ENCODE measurements at places on chromosomes 4 and X.

DNA sequence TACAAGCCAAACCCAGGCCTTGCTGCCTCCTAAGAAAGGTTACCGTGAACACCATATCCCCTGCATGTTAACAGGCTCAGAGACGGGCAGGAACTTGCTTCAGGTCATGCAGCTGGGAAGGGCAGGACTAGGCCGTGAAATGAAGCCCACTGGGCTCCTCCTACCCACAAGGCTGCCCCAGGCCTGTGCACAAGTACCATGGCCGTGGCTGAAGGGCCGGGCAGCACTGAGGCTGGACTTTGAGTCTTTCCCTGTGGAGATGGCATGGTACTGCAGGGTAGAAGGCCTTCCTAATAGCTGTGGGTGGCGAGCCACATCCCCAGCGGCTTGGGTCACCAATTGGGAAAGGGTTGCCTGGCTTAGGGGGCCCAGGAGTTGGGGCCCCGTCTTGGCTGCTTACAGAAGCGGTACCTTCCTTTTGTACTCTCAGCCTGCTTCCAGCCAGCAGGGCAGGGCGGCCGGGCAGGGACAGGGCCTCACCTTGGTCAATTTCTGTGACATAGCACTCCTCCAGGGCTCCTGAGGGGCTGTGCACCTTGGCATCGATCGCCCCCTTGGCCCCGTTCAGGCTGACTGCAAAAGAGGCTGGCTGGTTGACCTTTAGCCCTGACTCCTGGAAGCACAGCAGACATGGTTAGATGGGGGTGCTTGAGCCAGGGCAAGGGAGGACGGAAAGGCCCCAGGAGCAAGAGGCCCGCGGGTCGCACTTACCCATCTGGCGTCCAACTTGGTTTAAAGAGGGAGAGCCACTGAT, 23.8 kb downstream of the FLNA start:
- DNase-seq: no peak

GRCh38 chrX:133513123-133513522, 97.8 kb upstream of the GPC4 start:
- DNase-seq: no peak

- no peak for DNase-seq
Observed at GRCh38 chr4:8350841-8351461, 81.4 kb downstream of the HTRA3 start.

DNA sequence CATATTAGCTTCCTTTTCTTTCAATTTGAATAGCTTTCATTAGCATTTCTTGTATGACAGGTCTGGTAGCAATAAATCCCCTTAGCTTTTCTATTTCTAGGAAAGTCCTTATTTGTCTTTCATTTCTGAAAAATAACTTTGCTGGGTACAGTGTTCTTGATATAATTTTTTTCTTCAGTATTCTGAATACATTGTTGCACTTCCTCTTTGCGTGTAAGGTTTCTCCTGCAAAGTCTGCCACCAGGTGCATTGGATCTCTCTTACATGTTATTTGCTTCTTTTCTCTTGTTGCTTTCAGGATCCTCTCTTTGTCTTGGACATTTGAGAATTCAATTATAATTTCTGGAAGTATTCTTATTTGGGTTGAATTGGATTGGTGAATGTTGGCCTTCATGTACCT, 663.7 kb downstream of the GRXCR1 start:
- DNase-seq: no peak

- DNase-seq: no peak
Observed at GRCh38 chr4:55118397-55118796, 7.0 kb downstream of the KDR start.

DNA sequence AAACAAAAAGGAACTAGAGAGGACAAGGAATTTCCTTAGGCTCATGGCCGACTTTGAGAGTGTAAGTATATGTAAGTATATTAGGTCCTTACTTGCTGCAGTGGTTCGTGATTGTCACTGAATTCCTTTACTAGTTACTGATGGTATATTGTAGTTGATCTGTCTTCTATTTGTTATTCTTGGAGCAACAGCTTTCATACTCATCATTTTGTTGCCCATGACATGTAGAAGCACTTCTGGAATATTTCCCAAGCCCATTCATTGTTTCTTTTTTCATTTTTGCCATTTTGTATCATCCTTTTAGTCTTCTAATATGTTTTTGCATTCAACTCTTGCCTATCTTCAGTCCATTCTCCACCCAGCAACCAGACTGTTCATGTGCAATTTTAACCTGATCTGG, 170.0 kb downstream of the ARHGAP10 start:
- DNase-seq: no peak

GRCh38 chr4:84952004-84952403, 14.5 kb downstream of the WDFY3 start:
- no peak for DNase-seq

DNA sequence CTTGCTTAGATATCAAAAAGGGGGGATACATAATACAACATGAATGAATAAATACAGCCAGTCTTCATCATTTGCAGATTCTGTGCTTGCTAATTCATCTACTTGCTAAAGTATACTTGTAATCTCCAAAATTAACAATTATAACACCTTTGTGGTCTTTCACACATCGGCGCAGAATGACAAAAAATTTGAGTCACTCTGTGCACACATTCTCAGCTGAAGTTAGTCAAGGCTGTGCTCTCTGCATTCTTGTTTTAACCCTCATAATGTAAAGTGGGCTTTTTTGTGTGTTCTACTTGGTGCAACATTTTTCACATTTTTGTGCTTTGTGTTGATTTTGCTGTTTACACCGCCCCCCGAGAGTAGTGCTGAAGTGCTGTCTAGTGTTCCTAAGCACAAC, 65.8 kb upstream of the GPRIN3 start:
- no peak for DNase-seq

DNA sequence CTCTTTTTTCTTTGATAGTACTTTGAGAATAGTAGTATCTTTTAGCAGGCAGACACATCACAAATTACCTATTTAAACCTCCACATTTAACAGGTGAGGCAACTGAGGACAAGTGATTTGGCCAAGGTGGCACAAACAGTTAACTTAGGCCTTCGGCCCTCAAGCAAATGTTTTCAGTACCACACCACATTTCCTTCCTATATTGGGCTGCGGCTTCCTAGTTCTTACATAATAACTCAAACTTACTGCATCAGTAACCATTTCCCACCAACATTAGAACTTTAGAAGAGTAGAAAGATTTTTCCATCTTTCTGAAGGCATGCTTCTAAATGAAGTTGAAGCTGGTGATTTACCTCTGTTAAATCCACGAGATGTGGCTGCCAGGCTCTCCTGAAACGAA, 63.2 kb upstream of the SLC4A4 start:
- DNase-seq: no peak

DNA sequence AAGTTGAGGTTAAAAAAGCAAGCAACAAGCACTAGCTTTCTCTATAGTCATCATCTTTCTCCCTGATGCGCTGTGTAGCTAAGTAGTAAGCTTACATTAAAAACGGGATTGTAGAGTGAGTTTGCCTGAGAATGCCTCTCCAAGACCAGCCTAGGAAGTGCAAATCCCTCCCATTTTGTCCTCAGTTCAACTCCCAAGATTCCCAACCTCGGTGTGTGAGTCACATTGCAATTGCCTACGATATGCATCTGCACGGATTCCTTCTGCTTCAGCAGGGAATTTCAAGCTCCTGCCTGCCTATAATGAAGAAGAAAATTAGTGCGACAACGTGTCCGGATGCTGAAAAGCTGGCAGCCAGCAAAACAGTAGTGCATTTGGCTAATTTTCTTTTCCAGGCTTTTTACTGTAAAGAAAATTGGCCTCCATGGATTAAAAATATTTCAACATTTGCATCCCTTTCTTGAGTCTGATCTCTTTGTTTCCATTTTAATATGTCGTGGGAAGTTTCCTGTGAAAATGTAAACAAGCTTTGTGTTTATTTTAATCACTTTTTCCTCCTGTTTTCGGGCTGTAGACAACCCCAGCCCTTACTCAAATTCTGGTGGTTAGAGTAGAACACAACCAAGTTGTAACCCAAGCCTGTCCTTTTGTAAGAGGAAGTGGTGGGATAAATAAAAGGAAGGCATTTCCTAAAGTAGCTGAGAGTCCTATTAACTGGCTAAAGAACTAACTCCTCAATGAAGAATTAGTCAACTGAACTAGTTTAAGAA, 58.4 kb upstream of the TET2 start:
- no peak for DNase-seq

- DNase-seq: no peak
Observed at GRCh38 chr4:1797861-1798579, 4.9 kb downstream of the FGFR3 start.

DNA sequence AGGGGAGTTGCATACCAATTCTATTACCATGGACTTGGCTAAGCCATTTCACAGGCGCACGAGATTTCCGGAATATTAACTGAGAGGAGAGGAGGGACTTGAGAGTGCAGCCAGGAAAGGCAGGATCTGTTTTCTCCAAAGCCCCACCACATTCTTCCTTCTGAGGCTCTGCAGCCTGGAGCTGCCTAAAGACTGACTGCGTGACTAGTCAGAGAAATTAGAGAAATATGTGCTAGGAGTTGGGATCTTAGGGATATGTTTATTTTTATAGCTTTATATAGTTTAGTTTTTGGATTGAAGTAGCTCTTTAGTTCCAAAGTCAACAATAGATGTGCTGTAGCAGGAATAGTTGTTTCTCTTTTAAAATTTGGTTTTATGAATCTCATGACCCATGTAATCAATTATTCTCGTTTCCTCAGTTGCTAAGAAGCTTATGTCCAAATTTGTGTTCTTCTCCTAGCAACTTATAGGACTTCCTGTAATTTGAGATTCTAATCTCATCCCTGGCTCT, 300.1 kb upstream of the DDX53 start:
- no peak for DNase-seq

DNA sequence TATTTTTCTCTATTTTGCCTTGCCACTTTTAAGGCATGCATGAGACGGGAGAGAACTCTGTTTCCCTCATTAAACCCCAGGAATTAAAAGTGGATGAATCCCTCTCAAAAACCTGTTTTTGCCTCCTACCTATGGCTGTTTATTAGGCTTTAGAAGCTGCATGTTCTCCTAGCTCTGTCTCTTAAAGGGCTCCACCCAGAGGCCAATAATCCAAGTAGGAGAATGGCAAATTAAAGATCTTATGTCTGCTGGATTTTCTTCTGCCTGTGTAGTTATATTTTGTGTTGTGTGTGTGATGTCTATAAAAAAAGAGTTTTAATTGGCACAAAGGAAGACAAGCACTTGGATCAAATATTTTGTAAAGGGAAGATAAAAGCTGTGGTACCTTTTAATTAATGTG, 32.4 kb downstream of the MAGEC1 start:
- DNase-seq: no peak

GRCh38 chr4:85682391-85682790, 207.4 kb downstream of the ARHGAP24 start:
- no peak for DNase-seq

DNA sequence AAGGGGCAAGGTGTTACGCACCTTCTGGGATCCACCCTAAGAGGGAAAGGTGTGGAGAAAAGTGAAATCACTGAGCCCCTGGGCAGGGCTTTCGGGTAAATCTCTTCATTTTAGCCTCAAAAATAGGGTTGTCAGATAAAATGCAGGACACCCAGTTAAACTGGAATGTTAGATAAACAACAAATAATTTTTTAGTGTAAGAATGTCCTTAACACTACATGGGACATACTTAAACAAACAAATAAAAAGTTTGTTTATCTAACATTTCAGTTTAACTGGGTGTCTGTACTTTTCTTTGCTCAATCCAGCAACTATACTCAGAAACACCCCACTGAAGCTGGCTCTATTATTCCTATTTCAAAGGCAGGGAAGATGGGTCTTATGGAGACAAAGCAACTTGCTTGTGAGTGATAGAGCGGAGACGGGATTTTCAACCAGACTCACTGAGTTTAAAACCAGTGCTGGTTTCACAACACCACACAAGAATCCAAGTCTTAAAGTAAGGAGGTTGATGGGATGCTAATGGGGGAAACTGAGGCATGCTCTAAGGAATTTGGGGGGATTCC, 144.8 kb upstream of the RBPJ start:
- no peak for DNase-seq

- no peak for DNase-seq
Observed at GRCh38 chr4:142307857-142308256, 538.2 kb downstream of the INPP4B start.

DNA sequence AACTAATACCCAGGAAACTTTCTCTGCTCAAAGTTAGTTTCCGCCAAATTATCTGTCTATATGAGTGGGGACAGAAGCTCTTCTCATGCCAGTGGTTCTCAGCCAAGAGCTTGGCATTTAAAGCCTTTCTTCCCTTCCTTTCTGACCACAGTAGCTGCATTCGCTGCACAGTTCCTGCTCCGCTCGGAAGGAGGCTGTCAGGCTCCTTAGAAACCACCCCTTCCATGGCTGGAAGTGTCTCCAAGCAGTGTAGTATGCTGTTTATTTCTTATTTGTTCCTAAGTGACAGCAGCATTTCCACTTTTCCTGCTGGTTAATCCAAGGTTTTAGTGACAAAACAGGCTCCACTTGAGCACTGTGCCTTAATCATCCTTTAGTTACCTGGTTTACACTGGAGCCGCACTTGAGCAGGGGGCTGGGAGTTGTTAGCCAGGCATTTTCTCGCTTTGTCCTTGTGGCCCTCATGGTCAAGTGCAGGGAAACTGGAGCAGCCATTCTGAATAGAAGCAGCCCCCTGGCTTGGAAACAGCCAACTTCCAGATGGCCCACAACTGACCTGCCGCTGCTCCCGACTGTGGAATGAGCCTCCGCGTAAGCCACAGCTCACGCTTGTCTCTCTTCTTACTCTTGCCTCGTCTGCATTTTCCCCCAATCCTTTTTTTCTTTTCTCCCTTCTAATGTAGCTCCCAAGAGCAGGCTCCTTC, 739.4 kb upstream of the TENM3 start:
- DNase-seq: no peak

DNA sequence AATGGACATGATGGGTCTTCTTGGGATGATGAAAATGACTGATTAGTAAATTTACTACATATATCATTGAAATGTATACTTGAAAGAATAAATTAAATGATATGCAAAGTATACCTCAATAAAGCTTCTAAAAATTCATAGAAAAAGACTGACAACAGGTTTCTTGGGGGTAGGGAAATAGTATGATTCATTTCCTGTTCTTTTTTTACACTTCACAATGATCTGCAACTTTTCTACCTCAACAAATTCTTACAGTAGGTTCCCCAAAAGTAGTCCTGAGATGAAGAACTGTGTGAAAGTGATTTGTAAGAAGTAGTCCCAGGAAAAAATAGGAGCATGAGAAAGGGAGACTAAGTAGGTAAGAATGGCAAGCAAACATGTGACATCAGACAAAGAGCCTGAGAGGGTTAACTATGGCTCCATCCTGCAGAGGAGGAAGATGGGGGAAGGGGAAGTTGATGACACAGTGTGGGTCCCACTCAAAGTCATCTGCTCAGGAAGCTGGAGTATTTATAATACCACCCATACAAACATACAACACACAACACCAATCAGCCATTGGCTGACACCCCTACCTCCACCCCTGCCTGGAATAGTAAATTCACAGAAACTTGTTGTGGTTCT, 73.9 kb downstream of the ARHGAP6 start:
- DNase-seq: no peak
